ENCODE measurements at places on chromosomes 4 and X. TPM values are rescaled to one million over a fixed set of nuclear protein-coding genes. Genes with fewer than 3 reads are reported as not detected.

DNA sequence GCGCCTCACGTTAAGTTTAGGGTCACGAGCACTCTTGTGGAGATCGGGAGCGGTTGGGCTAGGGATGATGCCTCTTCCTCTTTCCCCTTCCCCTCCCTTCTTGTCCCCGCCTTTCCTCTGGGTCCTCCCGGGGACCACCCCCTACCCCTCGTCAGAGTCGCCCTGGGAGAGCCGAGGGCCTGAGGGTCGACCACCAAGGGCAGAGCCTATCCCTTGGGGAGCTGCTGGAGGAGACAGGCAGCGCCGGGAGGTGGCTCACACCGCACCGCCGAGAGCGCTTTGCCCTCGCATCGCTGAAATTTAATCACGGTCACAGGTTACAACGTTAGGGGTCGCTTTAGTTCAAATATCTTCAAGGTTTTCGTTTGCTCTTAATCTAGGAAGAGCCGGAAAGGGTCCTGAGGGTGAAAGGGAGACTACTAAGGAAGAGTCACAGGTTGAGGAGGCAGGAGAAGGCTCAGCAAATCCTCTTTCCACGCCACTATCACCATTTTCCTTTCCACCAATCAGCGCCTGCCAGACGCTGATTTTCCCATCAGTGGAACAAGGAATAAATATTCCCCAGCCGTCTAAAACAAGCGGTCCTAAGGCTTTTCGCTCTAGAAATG is 528 bp upstream of the SNCA start:
- peak; percentile 71 for DNase-seq

GRCh38 chr4:156294577-156294976 is 340.9 kb upstream of the CTSO start:
- peak; percentile 22 for DNase-seq

GRCh38 chr4:17559709-17560048 is 17.3 kb upstream of the LAP3 start:
- no peak for DNase-seq

DNA sequence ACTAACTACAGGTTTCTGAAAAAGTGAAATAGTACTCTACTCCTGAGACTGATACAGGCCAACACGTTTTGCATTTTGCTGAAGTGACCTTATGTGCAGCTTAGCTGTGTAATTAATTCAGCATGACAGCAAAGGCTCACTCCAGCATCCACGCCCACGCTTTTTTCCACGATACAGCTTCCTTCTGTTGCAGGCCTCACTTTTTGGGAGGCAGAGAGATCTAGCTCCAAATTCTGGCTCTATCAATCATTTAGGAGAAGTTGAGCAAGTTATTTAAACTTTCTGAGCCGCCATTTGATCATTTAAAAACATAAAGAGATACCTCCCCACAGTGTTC is 160.3 kb downstream of the AFAP1 start:
- DNase-seq = no peak

DNA sequence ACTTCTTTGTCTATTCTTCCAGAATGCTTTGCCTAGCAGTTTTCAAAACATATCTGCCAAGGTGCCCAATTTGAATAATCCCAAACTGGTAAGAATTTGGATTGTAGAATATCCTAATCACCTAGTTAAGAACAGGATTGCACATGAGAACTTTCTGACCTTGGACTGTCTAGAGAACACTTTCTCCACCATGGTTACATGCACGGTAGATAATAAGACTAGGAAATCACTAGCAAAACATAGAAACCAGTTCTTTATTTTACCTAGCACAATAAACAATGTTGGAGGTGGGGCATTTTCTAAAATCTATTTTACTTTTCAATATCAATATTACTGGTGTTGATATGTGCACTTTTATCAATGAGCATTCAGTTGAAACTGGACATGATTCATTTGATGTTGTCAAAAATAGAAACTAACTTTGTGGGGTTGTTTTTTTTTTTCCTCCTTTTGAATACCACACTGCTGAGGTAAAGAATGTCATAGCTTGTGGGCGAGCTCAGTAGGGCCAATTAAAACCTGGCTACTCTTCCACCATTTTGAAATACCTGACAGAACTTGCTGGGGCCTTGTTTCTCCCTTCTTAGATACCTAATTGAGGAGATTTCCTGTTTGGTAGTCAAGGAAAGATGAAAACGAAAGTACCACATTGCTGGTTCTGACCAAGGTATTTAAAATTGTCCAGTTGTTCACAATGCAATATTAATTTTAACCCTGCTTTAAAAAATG is 10.4 kb downstream of the MID1IP1 start:
- no peak for DNase-seq

GRCh38 chr4:2334826-2335728 is 73.2 kb upstream of the MXD4 start:
- DNase-seq = peak; percentile 67

- no peak for DNase-seq
Observed at GRCh38 chrX:119775517-119776238, 15.8 kb downstream of the RPL39 start.

DNA sequence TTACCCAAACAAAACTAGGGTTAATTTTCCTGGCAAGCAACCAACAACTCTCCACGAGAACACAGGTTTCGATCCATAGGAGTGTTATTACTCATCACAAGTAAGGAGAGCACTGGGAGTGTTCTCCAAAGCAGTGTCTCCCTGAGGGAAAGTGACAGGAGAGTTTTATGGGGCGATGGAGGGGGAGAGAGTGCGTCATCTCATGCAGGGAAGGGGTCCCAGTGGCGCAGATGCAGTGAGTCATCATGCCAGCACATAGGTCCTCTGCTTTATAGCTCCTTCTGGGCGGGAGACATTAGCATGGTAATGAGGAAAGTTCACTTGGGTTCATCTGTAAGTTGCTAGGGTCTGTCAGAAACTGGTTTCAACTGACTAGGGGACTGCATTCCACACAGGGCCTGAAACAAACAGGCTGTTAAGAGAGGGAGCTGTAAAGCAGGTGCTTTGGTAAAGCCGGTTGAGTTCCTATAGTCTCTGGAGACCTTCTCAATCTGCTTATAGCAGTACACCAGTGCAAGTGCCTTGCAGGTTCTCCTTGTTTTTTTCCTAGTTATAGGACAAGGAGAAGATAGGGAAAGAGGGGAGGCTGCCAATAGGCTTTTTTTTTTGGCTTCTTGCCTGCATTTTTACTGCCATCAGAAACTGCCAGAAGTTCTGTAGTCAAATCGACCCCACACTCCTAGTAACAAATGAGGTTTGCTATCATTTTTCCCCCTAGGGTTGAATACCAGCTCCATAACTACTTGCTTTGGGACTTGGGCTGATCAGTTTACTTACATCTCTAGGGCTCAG is 12.8 kb upstream of the BOD1L1 start:
- DNase-seq = peak; percentile 40

DNA sequence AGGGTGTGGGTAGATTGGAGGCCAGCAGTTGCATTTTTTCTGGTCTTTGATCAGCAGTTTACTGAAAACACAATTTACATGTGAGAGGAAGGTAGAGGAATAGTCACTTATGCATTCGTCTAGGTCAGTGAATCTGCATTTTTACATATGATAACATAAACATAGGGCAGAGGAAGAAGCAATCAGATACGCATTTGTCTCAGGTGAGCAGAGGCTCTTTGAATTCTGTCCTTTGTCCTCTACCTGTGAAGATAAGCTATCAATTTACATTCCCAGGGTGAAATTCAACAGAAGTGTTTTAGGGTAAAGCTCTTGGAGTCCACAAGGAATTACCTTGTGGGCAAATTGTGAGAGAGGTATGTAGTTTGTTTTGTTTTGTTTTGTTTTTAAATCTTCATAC is 306.5 kb downstream of the MAGEB5 start:
- peak; percentile 1 for DNase-seq

DNA sequence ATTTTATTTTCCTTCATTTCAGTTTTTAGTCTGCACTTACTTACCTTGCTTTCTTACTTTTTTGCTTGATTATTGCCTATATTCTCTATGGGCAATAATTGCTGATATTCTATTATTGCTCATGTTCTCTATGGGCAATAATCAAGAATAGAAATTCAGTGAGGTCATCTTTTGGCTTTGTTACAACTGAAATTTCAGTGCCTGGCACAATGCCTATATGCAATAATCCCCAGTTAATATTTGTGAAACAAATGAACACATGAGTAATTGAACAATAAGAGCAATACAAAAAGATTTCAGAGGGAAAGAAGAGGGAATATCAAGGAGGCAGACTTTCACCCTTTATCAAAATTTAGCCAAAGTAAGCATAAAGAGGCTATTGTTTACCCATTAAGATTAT is 48.6 kb upstream of the ARSJ start:
- no peak for DNase-seq

DNA sequence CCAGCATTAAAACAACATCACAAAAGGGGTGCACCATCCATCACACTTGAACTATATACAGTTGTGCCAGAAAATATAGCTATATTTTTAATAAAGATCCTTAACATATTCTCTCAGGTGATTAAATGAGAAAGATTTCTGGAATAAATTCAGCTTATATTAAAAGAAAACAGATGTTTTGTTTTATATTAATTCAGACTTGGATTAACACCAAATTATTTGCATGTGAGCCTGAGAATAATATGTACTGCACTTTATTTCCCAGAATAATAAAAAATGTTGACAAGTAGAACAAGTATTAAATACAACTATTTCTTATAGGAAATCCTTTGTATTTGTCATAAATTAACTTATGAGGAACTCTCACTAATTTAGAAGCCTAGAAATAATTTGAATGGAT is 1467.4 kb downstream of the RAPGEF2 start:
- no peak for DNase-seq

GRCh38 chrX:118114971-118115370 is 1.6 kb downstream of the KLHL13 start:
- DNase-seq = no peak

- no peak for DNase-seq
Observed at GRCh38 chr4:15413623-15414019, 14.2 kb upstream of the C1QTNF7 start.

NMU gene
- total RNA-seq = 63.5 TPM

CHRNA9 gene
- 2.8 TPM for total RNA-seq

C1QTNF7 gene
- total RNA-seq = 0.07 TPM
